ENCODE measurements at places on chromosomes 12 and 14.

- H3K4me3 ChIP-seq, result no peak overlapping the region
- ATAC-seq, result no peak
- peaks cover 41% of the 10 kb centered on the region for H3K36me3 ChIP-seq
- H3K27ac ChIP-seq, result no peak overlapping the region
- H3K4me1 ChIP-seq, result no peaks in the 10 kb centered on the region
These were observed 109.4 kb upstream of the GARIN2 start for GRCh38 chr14:67079846-67080245.

GRCh38 chr14:32104803-32105202 lies 27.7 kb downstream of the ARHGAP5 start:
- H3K27ac ChIP-seq, result no peak overlapping the region
- no peaks in the 10 kb centered on the region for H3K27me3 ChIP-seq
- H3K4me3 ChIP-seq, result no peak overlapping the region
- peaks cover 28% of the 10 kb centered on the region for H3K4me1 ChIP-seq
- ATAC-seq, result no peak

DNA sequence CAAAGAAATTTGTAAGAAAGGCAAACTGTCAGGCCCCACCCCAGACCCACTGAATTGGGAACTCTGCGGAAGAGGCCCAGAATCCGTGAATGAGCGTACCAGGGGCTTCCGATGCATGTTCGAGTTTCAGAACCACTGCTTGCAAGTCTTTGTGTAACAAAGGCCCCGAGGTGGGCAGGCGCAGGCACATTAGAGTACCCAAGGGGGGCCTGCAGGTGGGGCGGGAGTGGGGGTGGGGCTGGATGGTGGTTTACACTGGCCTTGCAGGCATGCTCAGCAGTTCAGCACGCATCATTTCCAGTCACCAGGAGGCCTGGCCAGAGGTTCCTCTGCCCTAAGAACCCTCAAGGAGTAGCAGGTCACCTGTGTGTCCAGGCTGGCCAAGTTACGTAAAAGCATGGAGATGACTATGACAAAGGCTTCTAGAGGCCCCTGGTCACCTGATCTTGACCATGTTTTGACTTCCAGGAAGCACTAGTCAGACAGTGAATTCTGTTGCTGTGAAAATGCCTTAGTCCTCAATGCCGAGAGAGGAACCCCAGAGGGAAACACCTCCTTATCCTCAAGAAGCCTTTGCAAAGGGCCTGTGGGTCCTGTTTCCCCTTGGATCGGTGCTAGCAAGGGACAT lies 33.2 kb upstream of the IRF2BPL start:
- ATAC-seq, result no peak
- no peak overlapping the region for H3K4me3 ChIP-seq

GRCh38 chr12:82981150-82981549 lies 294.4 kb downstream of the TMTC2 start:
- no peaks in the 10 kb centered on the region for H3K36me3 ChIP-seq
- no peak overlapping the region for H3K27ac ChIP-seq

- H3K4me3 ChIP-seq, result no peak overlapping the region
- no peaks in the 10 kb centered on the region for H3K27me3 ChIP-seq
- no peaks in the 10 kb centered on the region for H3K36me3 ChIP-seq
- peaks cover 18% of the 10 kb centered on the region for H3K4me1 ChIP-seq
These were observed 159.5 kb downstream of the ZFP36L1 start for GRCh38 chr14:68633131-68633991.

DNA sequence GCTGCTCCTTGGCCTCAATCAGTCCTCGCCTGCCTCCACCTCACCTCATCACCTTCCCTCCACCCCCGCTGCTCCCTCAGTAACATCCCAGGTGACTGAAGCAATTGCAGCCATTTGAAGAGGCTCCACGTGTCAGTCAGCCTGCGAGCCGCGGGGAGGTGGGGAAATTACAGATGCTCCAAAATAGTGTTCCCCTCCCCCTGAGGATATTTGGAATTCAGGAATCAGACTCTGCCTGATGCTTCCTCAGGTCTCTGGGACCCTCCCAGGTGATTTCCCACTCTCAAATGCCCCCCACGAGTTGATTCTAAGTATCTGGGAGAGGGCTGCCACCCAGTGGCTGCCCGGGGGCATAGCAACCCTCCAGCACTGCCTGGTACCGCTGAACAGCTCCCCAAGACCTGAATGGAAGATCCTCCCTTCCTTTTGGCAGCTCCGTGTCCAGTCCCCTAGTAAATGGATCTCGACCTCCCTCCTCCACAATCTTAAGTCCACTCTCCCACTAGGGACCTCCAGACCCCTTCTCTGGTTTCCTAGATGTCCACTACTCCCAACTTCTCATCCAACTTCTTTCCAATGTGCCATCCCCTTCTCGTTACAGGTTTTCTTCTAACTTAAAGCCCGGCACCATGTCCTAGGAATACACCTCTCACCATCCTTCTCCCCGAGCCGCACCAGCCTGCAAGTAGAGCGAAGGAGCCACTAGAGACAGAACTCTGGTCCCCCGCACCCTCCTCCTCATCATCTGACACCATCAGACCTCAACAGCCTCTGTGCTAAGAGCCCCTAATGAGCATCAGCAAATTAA lies 1.4 kb upstream of the ASIC1 start:
- H3K27me3 ChIP-seq, result peaks cover 76% of the 10 kb centered on the region
- no peak overlapping the region for H3K27ac ChIP-seq
- H3K4me3 ChIP-seq, result peak overlapping the region; percentile 46
- peak; percentile 68 for ATAC-seq

- no peaks in the 10 kb centered on the region for H3K36me3 ChIP-seq
- ATAC-seq, result no peak
- H3K27me3 ChIP-seq, result no peaks in the 10 kb centered on the region
- no peak overlapping the region for H3K27ac ChIP-seq
These were observed 91.5 kb upstream of the ZFP36L1 start for GRCh38 chr14:68884031-68885030.

DNA sequence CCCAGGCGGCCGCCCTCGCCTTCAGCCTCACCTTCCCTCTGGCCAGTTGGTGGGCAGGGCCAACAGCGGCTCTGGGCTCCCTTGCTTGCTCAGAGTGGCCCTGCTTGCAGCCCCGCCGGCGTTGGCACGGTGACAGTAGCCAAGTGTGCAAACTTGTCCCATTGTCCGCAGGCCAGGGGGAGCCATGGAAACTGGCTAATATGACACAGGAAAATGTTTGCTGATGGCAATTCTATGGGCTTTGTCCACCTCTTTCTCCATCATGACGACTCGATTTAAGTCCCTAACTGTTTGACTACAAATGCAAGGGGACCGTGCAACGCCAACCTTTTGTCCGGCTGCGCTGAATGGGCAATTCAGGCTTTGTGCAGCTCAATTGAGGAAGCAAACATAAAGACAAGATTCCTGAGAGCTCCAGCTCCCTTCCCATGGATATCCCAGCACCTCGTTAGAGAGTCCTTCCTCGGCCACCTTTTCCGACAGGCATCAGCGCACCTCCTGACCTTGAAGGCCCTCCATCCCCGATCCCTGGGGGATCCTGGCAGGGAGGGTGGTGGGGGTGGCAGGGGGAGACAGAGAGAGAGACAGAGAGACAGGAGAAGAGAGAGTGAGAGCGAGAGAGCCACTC lies 785 bp upstream of the FAM181A start:
- no peak for ATAC-seq
- H3K27me3 ChIP-seq, result peaks cover 9% of the 10 kb centered on the region
- no peak overlapping the region for H3K27ac ChIP-seq
- H3K4me3 ChIP-seq, result no peak overlapping the region
- H3K4me1 ChIP-seq, result no peaks in the 10 kb centered on the region

GRCh38 chr12:106974511-106974910 lies 12.4 kb downstream of the MTERF2 start:
- peaks cover 15% of the 10 kb centered on the region for H3K36me3 ChIP-seq
- no peaks in the 10 kb centered on the region for H3K27me3 ChIP-seq
- no peak overlapping the region for H3K4me3 ChIP-seq
- peak; percentile 73 for ATAC-seq

DNA sequence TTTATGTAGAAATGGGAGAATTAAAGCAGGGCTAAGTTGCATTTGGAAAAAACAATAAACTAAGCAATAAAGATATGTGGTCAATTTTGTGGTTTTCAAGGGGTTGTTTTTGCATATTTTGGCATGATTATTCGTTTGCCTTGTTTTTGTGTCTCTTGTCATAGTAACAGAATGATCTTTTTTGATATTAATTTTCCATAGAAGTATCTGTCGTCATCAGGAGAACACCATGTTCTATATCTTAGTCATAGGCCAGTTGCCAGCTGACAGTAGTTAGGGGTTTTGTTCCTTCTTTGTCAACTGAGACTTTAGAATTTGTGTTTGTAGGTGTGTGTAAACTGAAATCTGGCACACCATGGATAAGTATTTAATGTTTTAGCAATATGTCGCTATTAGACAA lies 1354.8 kb downstream of the LRFN5 start:
- no peaks in the 10 kb centered on the region for H3K27me3 ChIP-seq
- H3K27ac ChIP-seq, result no peak overlapping the region
- H3K36me3 ChIP-seq, result no peaks in the 10 kb centered on the region
- no peak overlapping the region for H3K4me3 ChIP-seq
- no peaks in the 10 kb centered on the region for H3K4me1 ChIP-seq

DNA sequence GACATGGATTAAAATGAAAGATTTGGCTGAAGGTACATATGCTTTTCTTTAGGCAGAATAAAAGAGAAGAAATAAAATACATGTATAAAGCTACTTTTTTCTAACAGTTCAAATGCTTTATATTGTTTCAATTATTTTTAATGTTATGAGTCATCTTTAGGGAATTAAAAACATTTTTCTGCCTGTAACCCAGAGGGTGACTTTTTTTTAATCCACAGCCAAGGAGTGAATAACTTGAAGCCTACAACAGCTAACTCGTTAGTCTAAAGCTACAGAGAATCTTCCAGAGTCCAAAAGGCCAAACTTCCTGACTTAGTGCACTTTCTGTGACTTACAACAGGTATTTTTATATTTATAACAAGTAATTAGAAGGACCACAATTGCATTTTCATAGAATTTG lies 151.6 kb downstream of the SEC23A start:
- H3K27me3 ChIP-seq, result peaks cover 10% of the 10 kb centered on the region
- no peak for ATAC-seq
- no peak overlapping the region for H3K4me3 ChIP-seq
- no peak overlapping the region for H3K27ac ChIP-seq
- no peaks in the 10 kb centered on the region for H3K4me1 ChIP-seq

GRCh38 chr12:92854344-92854743 lies 74.8 kb downstream of the EEA1 start:
- no peaks in the 10 kb centered on the region for H3K4me1 ChIP-seq
- H3K4me3 ChIP-seq, result no peak overlapping the region
- H3K27ac ChIP-seq, result no peak overlapping the region
- H3K27me3 ChIP-seq, result no peaks in the 10 kb centered on the region
- no peak for ATAC-seq
- peaks cover 53% of the 10 kb centered on the region for H3K36me3 ChIP-seq

GRCh38 chr12:52396656-52397055 lies 9.5 kb downstream of the KRT82 start:
- ATAC-seq, result no peak
- H3K27ac ChIP-seq, result no peak overlapping the region
- H3K4me1 ChIP-seq, result no peaks in the 10 kb centered on the region
- no peaks in the 10 kb centered on the region for H3K36me3 ChIP-seq

GRCh38 chr14:59356767-59357166 lies 108.4 kb downstream of the GPR135 start:
- H3K27ac ChIP-seq, result peak overlapping the region; percentile 66
- H3K27me3 ChIP-seq, result no peaks in the 10 kb centered on the region
- H3K4me1 ChIP-seq, result peaks cover 74% of the 10 kb centered on the region
- peak overlapping the region; percentile 12 for H3K4me3 ChIP-seq

DNA sequence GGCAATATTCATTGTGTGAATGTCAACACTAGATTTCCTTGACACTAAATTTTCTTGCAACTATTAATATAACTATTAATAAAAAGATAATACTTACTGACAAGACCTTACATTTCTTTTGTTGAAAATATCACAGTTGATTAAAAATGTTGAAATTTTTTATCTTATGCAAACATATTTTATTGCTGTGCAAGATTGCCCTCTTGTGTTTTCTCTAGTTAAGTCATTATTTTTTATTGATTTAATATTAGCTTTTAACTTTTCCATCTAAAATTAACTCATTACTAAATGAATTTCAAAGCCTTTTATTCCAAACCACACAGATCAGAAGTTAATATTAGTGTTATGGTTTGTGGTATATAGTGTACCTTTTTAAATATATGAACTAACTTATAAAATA lies 11.7 kb upstream of the NAA30 start:
- peaks cover 6% of the 10 kb centered on the region for H3K4me1 ChIP-seq
- no peak overlapping the region for H3K27ac ChIP-seq
- H3K27me3 ChIP-seq, result no peaks in the 10 kb centered on the region
- H3K36me3 ChIP-seq, result no peaks in the 10 kb centered on the region
- H3K4me3 ChIP-seq, result no peak overlapping the region

- H3K27ac ChIP-seq, result no peak overlapping the region
- H3K4me3 ChIP-seq, result no peak overlapping the region
- H3K4me1 ChIP-seq, result no peaks in the 10 kb centered on the region
- no peaks in the 10 kb centered on the region for H3K36me3 ChIP-seq
- ATAC-seq, result no peak
These were observed 365.3 kb downstream of the NUAK1 start for GRCh38 chr12:105773471-105773870.

GRCh38 chr12:66392266-66392915 lies 90.1 kb downstream of the HELB start:
- H3K27ac ChIP-seq, result no peak overlapping the region
- H3K27me3 ChIP-seq, result peaks cover 8% of the 10 kb centered on the region
- no peaks in the 10 kb centered on the region for H3K36me3 ChIP-seq
- no peaks in the 10 kb centered on the region for H3K4me1 ChIP-seq
- no peak for ATAC-seq
- H3K4me3 ChIP-seq, result no peak overlapping the region

DNA sequence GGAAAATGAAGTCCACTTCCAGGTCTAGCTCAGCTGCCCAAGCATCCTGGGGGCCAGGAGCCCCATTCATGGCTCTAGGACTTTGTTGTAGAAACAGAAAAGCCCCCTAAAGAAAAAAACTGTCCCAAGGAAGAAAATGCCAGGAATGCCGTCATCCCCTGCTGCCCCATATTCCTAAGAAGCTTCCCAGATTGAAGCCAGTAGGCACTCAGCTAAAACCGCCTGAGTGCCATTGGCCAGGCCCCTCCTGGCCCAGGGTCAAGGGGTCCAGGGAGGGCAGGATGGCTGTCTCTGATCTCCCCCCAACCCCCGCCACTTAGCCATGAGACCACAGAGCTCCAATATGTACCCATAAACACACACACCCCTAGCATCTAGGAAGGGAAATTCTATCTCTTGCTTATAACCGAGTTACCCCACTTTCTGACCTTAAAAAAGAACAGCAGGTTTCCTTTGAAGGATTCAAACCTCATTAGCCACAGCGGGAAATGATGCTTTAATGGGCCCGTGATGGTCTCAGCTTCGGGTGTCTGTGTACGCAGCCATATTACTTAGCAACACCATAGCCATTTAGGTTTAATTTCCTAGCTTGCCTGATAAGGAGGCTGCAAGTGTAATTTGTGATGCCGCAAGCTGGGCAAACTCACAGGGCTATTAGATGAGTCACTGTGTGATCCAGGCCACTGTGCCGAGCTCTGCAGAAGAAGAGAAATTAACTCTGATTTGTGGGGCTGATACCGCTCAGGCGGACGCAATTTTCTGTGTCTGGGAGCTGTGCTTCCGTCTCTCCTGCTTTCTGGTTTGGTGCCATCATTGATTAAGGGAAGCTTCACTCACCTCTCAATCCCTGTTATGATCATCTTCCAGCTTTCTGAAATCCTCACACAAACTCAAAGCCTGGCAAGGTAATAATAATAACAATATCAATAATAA lies 84.2 kb downstream of the GCH1 start:
- H3K36me3 ChIP-seq, result no peaks in the 10 kb centered on the region
- H3K27ac ChIP-seq, result no peak overlapping the region
- no peak overlapping the region for H3K4me3 ChIP-seq
- H3K27me3 ChIP-seq, result peaks cover 13% of the 10 kb centered on the region
- ATAC-seq, result no peak

- ATAC-seq, result no peak
- H3K36me3 ChIP-seq, result no peaks in the 10 kb centered on the region
- no peaks in the 10 kb centered on the region for H3K4me1 ChIP-seq
- H3K27me3 ChIP-seq, result no peaks in the 10 kb centered on the region
These were observed 106.0 kb upstream of the PRICKLE1 start for GRCh38 chr12:42695490-42695995.
